ENCODE measurements at places on chromosomes 4 and X.

DNA sequence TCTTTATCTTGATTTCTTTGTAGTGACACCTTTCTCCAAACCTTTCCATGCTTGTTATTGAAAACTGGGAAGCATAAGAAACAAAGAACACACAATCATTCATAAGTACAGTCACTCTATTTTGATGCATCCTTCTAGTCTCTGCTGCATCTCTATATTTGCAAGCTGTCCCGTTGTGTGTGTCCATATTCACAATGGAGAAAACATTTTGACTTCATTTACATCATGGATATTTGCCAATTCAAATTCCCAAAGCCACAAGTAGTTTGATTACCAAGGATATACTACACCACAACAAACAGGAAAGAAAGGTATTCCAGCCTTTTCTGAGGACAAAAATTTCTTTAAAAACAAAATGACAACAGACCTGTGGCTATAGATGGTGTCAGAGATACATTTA, 673.8 kb downstream of the STIM2 start:
- no peak for DNase-seq

- no peak for DNase-seq
Measured at GRCh38 chr4:159105761-159106243, 2.9 kb downstream of the RAPGEF2 start.

DNA sequence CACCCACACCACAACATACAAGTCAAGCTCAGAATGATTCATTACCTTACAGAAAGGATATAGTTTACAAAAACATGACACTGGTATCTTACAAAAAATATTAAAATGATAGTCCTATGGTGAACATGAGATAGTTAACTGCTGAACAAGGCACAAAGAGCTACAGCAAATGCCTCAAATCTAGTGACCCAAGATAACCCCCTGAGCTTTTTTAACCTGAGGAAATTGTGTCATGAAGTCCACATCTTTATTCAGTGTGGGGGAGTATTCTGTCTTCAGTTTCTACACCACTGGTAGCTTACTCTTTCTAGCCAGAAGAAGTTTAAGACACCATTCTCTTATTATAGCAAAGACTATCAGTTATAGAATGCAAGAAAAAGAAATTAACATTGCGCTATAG, 218.7 kb downstream of the MAPK10 start:
- no peak for DNase-seq

DNA sequence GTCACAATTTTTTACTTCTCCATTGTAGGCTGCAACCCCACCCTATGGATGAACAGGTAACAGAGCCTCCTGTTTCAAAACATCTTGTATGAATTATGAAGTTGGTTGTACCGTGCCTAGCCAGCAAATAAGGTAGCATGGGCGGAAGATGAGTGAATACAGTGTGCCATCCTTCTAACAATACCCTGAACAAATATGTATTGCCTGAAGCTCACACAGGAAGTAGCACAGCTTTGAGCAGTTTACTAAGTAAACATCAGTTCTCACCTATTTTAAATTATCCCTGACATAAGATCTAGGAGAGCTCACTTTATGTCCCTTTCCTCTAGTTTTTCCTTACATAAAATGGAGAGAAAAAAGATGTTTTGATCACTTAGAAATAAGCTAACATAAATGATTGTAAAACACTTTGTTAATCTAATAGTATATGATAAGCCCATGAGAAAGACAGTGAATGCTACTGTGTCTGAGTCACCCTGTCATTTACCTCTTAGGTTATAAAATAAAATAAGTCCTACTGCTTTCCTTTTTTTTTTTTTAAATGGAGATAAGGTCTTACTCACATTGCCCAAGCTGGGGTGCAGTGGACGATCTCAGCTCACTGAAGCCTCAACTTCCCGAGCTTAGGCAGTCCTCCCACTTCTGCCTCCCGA, 36.6 kb downstream of the GRSF1 start:
- no peak for DNase-seq

GRCh38 chr4:94642561-94642866, 115.2 kb upstream of the BMPR1B start:
- no peak for DNase-seq

GRCh38 chrX:29229802-29230201, 642.6 kb downstream of the IL1RAPL1 start:
- no peak for DNase-seq

- DNase-seq: peak; percentile 88
Measured at GRCh38 chr4:40309250-40309774, 25.8 kb upstream of the CHRNA9 start.

GRCh38 chr4:29805245-29805644, 914.9 kb upstream of the PCDH7 start:
- no peak for DNase-seq

DNA sequence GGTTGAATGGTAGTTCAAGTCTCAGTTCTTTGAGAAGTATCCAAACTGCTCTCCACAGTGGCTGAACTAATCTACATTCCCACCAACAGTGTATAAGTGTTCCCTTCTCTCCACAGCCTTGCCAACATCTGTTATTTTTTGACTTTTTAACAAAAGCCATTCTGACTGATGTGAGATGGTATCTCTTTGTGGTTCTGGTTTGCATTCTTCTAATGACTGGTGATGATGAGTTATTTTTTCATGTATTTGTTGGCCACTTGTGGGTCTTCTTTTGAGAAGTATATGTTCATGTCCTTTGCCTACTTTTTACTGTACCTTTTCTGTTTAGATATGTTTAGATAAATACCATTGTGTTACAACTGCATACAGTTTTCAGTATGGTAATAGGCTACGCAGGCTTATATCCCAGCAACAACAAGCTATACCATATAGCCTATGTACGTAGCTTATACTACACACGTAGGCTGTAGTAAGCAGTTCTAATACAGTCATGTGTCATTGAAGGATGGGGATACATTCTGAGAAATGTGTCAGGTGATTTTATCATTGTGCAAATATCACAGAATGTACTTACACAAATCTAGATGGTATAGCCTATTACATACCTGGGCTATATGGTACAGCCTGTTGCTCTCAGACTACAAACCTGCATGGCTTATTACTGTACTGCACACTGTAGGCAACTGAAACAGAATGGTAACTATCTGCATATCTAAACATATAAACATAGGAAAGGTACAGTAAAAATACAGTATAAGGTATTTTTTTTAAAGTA, 28.1 kb downstream of the KLHL8 start:
- no peak for DNase-seq

- DNase-seq: no peak
Measured at GRCh38 chr4:173194157-173194556, 25.5 kb downstream of the GALNT7 start.

DNA sequence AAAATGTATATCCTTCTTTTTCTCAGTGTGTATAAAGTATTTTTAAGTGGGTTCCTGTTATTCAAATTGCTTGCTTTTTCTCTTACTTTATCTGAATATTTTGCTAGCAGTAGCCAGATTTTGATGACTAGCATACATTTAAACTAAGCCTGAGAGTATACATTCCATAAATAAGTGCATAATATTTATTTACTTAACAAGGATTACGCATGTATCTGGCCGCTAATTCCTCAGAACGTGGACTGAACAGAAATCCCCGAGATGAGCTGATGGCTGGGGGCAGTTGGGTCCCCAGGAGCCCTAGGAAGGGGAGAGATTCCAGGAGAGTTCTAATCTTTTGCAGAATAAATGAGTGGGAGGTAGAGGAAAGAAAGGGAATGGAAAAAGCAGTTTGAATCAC, 91.0 kb downstream of the PHOX2B start:
- no peak for DNase-seq

GRCh38 chr4:153595894-153596601, 88.0 kb upstream of the TLR2 start:
- no peak for DNase-seq

DNA sequence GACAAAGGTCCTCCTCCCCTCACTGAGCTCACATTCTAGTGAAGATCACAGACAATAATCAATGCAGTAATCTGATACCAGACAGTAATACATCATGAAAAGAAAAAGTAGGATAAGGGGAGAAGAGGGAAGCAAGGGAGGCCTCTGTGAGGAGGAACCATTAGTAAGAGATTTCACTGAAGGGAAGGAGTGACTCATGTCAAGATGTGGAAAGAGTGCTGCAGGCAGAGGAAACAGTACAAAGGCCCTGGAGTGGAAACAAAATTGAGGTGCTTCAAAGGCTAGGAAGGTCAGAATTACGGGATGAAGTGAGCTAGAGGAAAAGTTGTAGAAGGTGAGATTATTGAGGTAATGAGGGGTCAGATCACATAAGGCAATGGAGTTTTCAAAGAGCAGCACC, 38.1 kb downstream of the LAMTOR3 start:
- no peak for DNase-seq

- DNase-seq: no peak
Measured at GRCh38 chr4:7901311-7901885, 38.3 kb downstream of the AFAP1 start.

- no peak for DNase-seq
Measured at GRCh38 chr4:71456841-71457240, 118.0 kb downstream of the SLC4A4 start.

GRCh38 chrX:67612231-67612630, 68.4 kb downstream of the AR start:
- DNase-seq: no peak

DNA sequence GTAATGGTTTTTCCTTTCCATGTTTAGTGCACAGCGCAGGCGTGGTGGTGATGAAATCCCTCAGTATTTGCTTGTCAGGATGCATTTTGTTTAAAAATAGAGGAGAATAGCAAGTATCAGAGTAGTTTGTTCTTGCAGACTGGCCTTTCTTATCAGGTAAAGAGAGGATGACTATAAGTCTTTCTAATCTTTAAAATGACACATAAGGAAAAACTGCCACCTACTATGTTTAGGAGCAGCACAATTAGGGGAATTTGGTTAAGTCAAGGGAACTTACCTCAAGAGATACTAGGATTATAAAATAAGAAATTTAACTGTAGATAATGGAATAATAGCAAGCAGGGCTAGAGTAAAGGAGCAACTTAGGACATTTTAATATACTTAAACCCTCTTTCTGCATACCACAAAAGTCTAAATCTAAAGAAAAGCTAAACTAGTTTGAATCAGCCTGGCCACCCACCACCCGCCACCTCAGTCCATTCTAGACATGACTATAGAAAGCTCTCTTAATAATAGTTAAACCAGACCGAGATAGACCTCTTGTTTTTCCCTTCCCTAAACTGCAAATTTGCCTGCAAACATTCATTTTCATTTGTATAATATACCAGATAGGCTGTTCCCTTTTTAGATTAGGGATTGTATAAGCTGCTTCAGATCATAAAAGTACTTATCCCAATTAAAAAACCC, 62.0 kb downstream of the APOOL start:
- no peak for DNase-seq

- DNase-seq: no peak
Measured at GRCh38 chr4:4333265-4333706, 43.2 kb downstream of the ZBTB49 start.

DNA sequence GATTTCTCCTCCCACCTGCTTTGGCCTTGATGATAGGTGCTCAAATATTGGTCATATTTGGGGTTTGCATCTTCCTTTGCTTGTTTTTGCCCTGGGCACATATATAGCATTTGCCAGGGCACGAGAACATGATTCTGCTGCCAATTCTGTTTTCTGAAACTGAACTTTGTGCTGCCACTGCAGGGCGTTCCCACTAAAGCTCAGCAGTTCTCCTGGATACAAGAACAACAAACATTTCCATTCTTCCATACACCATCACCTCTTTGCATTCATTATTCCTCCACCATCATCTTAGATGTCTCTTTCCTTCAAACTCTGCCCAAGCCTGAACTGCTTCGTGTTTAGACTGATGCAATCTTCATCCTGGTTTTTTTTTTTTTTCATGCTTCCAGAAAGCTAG, 36.3 kb upstream of the GATB start:
- peak; percentile 66 for DNase-seq

- no peak for DNase-seq
Measured at GRCh38 chr4:184732126-184732525, 1.8 kb downstream of the CENPU start.

- DNase-seq: no peak
Measured at GRCh38 chrX:130053236-130053635, 57.1 kb downstream of the ELF4 start.

DNA sequence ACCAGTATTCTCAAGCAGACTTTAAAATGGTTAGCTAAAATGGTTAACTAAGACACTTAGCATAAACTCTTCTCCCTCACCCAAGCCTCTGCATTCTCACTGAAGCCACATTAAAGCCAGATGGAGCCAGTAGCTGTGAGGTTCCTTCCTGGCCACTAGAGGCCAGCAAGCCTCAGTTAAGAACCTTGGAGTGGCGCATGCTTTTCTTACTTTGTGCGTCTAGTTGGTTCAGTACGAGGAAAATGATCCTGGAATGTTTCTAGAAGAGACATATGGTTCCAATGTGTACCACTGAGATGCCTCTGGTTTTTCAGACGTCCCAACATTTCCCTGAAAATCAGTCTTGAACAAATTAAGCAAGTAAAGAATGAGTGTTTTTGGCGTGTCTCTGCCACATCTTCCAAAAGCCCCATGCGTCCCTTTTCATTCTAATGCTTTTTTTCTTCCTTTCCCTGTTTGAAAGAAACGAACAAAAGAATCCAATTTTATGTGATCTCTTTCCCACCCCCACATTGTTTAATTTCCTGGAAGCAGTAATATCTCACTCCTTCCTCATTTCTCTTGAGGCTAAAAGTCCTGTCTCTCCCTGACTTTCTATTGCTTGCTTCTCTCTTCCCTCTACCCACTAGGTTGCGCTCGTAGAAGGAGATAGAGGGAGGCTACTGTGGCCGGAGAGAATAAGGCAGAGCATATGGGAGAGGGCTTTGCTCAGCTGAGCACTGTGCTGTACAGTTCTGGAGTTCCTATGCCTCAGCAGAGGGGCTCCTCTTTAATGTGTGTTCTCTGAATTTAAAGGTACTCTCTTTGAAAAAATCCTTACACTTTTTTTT, 82.9 kb upstream of the TAB3 start:
- peak; percentile 44 for DNase-seq

DNA sequence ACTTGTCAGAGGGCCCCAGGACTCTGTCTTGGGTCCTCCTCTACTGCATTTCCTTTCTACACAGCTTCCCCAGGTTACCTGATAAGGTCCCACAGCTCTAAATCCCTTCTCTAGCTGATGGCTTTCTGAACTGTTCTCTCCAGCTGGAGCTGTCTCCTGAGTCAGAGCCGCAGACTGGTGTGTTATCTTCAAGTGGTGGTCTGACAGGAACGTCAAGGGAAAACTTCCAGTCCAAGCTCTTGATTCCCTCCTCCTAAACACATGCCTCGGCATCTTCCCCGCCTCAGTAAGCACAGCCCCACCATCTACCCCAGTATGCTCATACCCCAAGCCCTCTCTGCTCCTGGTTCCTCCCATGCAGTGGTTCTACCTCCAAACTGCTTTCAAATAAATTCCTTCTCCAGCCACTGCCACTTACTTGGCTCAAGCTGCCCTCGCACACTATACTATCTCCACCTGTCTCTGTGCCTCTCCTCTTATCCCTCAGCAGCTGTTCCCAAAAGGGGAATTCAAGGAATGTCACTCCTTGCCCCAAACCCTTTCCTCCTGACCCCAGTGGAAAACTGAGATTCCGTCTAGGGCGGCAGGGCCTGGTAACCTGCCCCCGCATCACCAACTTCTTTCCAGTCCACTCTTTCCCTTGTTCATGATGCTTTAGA, 17.2 kb upstream of the CENPU start:
- DNase-seq: no peak

DNA sequence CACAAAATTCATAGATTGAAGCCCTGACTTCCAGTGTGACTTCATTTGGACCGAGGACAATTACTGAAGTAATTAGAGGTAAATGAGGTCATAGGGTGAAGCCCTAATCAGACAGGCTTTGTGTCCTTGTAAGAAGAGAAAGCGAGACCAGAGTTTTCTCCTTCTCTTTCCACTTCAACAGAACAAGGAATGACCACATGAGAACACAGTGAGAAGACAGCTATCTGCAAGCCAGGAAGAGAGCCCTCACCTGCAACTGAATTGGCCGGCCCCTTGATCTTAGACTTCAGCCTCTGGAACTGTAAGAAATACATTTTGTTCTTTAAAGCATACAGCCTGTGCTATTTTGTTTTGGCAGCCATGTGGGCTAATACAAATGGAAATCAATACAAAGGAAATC, 67.1 kb upstream of the PRKG2 start:
- no peak for DNase-seq
